Prostate gland (tissue), 2 donors: ENCODE measurements at places on chromosomes 1 and 21. TPM values are rescaled to one million over a fixed set of nuclear protein-coding genes. Genes with fewer than 3 reads are reported as not detected.

TP73 gene
- total RNA-seq, result 5.1 TPM

DNA sequence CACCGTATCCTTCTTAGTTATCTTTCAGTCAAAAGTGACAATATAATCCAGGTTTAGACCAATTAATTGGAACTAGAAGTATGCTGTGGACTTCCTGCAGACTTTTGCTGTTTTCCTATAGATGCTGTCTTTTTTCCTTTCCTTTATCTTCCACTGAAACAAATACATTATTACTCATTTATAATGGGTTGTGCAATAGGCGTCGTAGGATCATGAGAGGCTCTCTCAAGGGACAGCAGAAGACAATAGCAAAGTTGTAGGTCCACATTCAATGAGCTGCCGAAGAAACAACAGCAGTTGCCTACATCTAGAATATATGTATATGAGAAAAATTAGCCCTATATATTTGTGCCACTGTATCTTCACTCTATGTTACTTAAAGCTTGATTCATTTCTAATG is 371.6 kb downstream of the AMY1C start:
- DNase-seq, result no peak

DNA sequence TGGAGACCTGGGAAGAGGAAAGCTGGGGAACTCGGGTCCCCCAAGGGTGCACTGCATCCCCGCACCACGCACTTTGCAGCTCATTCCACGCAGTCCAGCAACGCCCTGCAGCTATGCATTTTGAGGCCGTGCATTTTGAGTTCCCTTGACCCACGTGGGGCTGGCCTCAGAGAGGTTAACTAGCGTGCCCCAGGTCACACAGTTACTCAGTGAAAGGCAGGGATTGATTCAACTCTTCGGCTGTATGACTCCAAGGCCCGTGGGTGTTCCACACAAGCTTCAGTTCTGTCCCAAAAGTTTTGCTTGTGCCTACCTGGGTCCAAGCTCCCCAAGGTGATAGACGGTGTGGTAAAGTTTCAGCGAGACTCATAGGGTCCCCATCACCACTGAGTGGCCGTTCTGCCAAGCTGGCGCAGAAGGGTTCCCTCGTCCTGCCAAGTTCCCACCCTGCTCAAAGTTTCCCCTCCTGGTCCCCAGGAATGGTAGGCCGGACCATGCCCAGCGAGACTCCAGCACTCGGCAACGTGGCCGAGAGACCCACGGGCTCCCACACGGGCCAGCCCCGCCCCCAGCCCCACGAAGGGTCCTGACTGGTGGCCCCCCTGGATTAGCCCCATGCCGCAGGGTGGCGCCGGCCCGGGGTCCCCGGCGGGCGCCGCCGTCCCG is 611 bp downstream of the HSPG2 start:
- DNase-seq, result no peak

C1orf94 gene
- 2.3 TPM for total RNA-seq

GRCh38 chr1:187588917-187589316 is 760.2 kb downstream of the PLA2G4A start:
- no peak for DNase-seq

DNA sequence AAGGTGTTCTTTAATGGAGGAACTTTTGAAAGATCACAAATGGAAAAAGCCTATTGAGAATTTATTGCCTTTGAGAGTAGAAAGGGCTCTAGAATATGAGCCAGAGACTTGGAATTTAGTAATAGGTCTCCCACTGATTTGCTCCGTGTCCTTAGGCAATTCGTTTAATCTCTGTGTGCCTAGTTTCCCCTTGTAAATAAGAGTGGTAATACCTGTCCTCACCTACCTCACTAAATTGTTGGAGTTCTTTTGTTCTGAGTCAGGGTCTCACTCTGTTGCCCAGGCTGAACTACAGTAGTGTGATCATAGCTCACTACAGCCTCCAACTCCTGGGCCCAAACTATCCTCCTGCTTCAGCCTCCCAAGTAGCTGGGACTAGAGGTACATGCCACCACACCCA is 15.0 kb upstream of the TEKT2 start:
- no peak for DNase-seq

TTC3 gene
- 201 TPM for total RNA-seq

ELF3 gene
- total RNA-seq, result 191 TPM

- no peak for DNase-seq
These were observed 136.6 kb upstream of the IVNS1ABP start for GRCh38 chr1:185453496-185454192.

DNA sequence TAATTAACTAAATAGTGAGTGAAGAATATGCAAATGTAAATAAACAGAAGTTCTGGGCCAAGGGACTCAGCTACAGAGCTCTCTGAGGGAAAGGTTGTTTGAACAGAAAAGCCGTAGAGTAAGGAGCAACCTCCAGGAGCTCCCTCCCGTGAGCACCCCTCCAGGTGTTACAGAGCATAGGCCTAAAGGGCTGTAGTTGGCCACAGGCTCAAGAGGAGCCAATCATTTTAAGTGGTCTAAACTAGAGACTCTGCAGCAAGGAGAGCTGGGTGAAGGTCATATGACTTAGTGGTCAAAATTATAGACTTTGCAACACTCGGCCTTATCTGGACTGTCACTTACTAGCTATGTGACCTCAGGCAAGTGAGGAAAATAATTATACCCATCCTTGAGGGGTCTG is 19.1 kb upstream of the RXRG start:
- no peak for DNase-seq

- no peak for DNase-seq
These were observed 2.5 kb downstream of the C1orf167 start for GRCh38 chr1:11764519-11764918.

DNA sequence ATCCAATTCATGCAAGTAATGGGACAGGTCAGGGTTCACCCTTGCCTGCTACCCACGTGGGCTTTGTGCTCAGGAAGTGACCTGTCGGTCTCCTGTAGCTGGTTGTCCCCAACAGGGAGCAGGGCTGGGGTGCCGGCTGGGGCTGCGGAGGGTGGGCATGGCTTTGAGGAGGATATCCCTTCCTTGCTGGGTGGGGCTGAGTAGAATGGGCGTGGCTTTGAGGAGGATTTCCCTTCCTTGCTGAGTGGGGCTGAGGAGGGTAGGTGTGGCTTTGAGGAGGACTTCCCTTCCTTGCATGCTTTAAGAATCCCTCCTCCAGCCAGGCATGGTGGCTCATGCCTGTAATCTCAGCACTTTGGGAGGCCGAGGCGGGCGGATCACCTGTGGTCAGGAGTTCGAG is 151.3 kb downstream of the CLIC6 start:
- no peak for DNase-seq

DNA sequence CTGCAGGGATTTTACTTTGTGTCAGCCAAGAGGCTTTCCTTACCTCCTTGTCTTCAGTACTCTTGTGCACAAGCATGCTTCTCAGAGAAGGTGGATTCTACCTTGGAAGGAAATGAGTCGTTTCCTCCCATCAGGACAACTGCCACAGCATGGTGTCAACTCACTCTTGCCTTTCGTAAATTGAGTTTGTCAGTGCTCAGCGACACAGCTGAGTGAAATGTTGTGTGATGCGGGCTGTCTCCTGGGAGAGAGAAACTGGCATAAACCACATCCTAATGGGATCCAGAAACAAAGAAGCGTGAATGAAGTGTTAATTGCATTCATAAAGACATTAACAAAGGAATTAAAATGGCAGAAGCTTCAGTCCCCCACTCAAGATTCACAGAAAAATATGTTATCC is 51.5 kb upstream of the SLC22A15 start:
- DNase-seq, result no peak

RSPH1 gene
- 2.6 TPM for total RNA-seq

PRKAA2 gene
- 6.5 TPM for total RNA-seq

SERPINC1 gene
- not detected for total RNA-seq

- DNase-seq, result peak; percentile 76
These were observed 52.4 kb downstream of the CHD5 start for GRCh38 chr1:6127587-6128163.
